ENCODE measurements at places on chromosomes 7 and 10.

DNA sequence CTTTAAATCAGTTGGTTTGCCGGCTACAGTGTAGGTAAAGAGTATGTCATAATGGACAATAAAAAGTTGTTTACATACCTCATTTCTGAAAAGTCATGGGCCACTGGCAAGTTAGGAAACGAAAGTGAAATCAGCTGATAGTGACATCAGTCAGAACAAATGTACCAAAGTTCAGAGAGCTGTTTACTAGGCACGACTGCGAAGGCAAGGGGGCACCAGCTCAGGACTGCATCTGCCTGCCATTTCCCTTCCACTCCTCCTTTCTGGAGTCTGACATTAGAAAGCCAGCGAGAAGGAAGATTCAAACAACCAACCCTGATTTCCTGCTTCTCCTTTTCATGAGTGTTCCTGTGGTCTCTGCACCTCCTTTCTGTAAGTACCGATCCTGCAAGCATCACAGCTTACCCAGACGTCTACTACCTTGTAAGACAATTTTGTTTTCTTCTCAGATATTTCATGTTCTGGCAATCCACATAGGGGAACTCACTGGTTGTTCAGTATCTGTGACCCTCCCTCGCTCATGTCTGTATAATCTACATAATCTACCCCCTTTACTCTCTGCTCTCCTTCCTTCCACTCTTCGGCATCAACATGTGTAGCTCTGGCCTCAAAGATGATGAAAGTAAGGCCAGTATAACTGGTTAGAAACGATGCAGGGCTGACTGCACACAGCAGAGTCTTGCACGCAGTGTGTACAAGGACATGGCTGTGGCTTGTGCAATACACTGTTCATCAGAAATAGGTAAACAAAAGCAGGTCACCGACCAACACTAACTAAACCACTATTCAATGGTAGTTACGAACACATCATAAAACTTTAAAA lies at the start of gene TMEM140:
TMEM140 (plus strand) TSS at position 174 of the 823 bp plus-strand sequence. CDS start 16,370 bp downstream, outside the sequence.
- no peak for DNase-seq

GRCh38 chr10:118798231-118798662 lies 43.5 kb upstream of the CACUL1 start:
- DNase-seq = no peak

DNA sequence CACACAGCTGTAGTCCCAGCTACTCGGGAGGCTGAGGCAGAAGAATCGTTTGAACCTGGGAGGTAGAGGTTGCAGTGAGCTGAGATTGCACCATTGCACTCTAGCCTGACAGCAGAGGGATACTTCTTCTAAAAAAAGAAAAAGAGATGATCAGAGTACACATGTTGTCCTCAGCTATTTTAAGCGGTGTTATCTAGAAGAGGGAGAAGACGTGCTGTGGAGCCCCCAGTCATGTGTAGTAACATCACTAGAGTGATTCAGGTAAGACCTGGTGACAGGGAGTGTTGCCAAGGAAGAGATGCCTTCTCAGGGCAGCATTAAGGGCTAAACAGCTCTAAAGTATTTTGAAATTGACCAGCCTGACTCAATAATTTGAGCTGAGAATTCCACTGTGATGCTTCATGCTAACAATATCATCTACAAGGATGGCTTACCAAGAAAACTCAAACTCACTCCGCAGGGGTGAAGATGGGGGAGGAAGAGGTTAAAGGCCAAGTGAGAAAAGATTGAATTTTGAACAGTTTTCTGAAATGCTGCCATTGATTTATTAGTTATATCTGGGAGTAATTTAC lies 97.4 kb downstream of the KLF6 start:
- no peak for DNase-seq

DNA sequence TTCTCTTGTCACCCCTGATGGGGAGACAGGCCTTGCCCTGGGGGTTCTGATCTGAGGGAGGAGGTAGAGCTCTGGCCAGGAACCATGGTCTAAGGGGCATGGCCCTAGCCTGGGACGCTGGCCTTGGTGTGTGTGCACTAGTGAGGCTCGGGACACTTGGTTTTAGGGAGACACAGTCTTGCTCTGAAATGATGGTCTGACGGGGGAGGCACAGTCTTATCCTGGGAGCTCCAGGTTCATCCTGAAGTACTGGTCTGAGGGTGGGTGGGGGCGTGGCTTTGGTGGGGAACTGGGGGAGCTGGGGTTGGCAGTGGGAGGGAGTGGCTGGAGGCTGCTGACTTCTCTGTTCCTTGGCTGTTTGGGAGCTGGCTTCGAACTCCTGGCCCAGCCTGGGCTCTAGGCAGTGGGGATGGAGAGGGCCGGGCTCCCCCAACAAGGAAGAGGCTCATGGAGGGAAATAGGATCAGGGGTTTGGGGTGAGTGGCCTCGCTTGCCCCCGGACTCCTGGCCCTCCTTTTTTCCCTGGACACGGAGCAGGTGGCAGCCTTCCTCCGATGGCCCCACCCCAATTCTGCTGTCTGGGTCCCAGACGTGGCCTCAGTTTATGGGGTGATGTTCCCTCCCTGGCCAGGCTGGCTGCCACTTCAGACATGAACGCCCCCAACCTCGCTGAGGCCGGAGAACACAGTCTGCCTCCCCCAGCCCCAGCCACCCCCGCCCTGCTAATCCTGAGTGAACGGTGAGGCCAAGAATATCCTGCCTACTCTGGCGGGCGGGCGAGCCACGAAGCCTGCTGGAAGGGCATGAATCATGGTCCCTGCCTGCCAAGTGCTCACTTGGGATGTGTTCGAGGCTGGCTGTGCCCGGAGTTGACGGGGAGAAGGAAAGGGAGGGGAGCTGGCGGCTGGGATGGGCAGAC lies 43.5 kb downstream of the TMEM270 start:
- no peak for DNase-seq

DNA sequence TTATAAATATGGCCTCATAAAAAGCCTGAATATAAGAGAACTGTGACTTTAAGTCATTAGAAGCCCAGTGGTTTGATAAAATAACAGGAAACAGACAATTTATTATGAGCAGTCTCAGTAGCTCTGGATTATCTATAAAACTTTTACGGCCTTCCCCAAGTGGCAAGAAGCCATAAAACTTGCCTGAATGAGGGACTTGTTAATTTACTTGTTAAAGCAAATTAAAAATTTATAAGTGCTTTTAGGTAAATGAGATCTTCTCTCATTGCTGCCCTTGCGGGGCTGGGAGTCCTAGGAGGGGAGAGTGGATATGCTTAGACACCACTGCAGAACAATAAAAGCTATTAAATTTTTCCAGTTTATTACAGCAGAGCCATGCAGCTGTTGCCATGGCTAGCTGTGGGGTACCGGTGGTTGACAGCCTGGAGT lies 499.9 kb downstream of the AUTS2 start:
- DNase-seq = no peak

DNA sequence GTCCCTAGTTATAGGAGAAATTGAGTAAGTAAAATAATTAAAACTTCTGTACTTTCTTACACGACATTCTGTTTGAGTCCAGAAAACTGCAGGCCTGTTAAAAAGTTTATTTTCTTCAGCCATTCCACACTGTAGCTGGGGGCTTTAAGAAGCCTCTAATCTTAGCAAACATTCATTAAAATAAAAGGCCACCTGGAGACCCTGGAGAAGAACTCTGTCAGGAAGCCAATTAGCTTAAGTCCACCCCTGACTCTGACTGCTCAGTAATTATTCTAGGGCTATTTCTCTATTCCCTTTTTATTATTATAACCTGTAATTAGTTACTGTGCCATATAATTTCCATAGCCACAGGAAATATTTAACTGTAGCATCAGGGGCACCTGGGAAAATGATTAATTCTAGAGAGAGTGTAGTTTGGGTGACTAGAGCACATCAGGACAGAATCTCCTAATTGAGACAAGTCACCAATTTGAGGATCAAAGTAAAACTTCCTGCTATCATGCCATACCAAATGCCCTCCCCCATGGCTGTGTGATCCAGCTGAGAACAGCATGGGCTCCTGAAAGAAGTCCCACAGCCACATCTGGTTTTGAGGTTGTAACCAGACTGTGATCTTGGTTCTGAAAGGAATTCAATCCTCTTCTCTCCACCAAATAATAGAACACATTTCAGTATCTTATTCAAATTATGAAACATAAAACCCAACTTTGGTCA lies 1302.3 kb downstream of the XPNPEP1 start:
- DNase-seq = no peak

GRCh38 chr10:99693933-99694583 lies 34.7 kb downstream of the ENTPD7 start:
- DNase-seq = no peak

- peak; percentile 40 for DNase-seq
These were observed 51.6 kb downstream of the SMKR1 start for GRCh38 chr7:129553899-129554461.

GRCh38 chr7:32410545-32410944 lies 79.6 kb downstream of the LSM5 start:
- DNase-seq = no peak

DNA sequence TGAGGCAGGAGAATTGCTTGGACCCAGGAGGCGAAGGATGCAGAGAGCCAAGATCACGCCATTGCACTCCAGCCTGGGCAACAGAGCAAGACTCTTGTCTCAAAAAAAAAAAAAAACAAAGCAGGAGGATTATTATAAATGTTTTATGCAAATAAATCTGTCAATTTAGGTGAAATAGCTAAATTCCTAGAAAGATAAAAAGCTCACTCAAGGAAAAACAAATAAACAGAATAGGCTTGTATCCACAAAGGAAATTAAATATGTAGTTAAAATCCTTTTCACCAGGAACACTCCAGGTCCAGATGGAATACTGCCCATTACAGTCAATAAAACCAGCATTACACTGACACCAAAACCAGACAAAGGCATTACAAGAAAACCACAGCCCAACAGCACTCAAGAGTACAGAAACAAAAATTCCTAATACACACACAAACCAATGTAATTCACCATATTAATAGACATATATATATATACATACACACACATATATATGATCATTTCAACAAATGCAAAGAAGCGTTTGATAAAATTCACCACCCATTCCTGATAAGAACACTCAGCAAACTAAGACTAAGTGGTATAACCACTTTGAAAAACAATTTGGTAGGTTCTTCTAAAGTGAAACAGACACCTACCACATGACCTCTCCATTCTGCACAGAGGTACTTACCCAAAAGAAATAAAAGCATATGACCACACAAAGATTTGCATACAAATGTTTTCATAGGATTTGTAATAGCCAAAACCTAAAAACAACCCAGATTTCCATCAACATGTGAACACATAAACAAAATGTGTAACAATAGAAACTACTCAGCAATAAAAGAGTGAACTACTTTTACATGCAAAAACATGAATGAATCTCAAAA lies 38.8 kb downstream of the ABI1 start:
- no peak for DNase-seq

DNA sequence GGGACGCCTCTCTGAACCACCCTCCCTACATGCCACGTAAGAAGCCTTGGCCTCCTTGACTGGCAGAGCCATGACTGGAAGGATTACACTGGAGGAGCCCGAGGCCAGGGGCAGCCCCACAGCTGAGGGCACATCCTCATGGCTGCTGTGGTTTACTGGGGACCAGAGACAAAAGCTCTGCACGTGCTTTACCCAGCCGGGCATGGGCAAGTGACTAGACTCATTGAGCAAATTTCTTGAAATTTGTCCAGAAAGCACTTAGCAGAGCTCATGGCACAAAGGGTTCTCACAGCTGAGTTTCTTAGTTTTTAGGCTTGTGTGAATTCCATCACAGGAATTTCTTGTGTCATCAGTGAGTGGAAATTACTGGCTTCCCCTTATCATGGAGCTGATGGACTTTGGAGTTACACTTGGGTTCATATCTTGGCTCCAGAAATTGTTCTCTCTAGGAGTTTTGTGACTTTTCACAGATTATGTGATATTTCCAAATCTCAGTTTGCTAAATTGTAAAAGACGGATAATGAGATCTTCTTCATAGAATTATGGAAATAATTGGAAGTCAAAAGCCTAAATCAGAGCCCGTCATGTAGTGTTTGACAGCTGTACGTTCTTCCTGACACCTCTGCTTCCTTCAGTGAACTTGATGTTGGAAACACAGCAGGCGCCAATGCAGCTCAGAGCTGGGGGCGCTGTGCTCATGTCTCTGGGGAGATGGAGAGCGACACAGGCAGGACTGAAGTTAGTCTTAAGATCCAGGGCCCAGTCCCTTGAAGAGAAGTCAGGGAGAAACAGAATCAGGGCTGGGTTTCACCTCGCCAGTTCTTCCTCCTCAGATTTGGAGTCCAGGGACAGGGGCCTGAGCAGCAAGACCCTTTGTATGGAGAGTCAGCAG lies 47.7 kb upstream of the MGAM2 start:
- DNase-seq = no peak

- DNase-seq = no peak
These were observed 4.4 kb upstream of the LRRN3 start for GRCh38 chr7:111086532-111086931.

- no peak for DNase-seq
These were observed 130.4 kb upstream of the PDE1C start for GRCh38 chr7:32200646-32201045.

DNA sequence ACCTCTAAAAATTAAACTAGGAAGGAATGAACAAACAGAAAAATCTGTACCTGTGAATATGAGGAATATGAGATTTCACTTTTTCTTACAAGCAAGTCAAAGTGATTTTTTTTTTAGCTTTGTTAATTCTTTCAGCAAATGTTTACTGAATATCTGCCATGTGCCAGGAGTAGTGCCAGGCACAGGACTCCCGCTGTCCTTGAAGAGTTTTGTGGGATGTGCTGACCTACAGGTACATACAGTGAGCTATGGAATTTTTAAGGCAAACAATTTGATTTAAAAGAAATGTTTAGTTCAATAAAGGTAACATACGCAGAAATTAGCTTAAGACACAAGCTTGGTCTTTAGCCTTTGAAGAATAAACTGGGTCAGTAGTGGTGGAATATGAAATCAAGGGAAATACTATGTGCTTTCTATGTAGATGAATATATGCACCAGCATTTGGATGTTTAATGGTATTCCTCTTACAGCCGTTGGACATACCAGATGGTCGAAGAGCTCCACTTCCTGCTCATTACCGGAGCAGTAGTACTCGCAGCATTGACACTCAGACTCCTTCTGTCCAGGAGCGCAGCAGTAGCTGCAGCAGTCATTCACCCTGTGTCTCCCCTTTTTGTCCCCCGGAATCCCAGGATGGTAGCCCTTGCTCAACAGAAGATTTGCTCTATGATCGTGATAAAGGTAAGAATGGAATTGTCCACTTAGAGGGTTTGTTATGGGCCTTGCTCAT lies 102.0 kb downstream of the GLCCI1 start:
- no peak for DNase-seq
